Aorta (tissue), 5 donors: ENCODE measurements at places on chromosomes 5 and 9. TPM values are rescaled to one million over a fixed set of nuclear protein-coding genes. Genes with fewer than 3 reads are reported as not detected.
A peak's percentile ranks its signal among the peaks of the same experiment; 100 is the strongest.

DNA sequence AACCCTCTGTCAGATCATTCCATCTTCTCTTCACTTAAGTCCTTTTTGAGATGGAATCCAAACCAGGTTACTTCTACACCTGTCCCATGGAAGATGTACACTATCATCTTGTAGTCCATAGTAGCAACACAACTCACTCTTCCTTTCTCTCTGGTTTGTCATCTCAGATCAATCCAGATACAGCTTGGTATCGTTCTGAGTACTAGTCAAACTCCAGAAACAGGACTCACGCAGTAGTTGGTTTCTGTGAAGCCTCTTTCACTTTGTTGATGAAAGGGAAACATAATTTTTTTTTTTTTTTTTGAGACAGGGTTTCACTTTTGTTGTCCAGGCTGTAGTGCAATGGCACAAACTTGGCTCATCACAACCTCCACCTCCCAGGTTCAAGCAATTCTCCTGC lies 484.0 kb downstream of the PRDM9 start:
- H3K36me3 ChIP-seq = no peaks in the 10 kb centered on the region
- no peak overlapping the region for H3K4me3 ChIP-seq
- no peak for DNase-seq

- no peak for DNase-seq
- no peak overlapping the region for H3K27ac ChIP-seq
- H3K4me1 ChIP-seq = no peaks in the 10 kb centered on the region
- no peak overlapping the region for H3K4me3 ChIP-seq
Measured at GRCh38 chr5:120771202-120771601, 307.1 kb downstream of the PRR16 start.

DNA sequence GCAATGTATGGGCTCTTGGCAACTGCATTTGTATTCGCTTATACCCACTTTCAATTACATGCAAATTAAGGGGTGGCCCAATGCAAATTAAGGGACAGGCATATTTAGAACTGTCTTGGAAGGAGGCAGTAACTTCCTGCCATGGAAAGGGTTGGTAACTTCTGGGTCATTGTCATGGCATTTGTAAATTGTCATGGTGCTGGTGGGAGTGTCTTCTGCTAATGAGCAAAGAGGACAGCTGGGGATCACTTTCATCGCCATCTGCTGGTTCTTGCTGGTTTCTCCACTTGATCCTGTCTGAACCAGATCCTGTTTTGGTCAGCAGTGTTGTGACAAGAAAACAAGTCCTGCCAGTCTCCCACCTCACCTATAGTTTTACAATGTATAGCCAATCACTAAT lies 23.3 kb upstream of the UGT3A2 start:
- no peaks in the 10 kb centered on the region for H3K4me1 ChIP-seq
- no peak overlapping the region for H3K27ac ChIP-seq
- no peak for DNase-seq
- H3K36me3 ChIP-seq = no peaks in the 10 kb centered on the region
- no peak overlapping the region for H3K4me3 ChIP-seq

- H3K4me1 ChIP-seq = no peaks in the 10 kb centered on the region
- H3K27me3 ChIP-seq = no peaks in the 10 kb centered on the region
- DNase-seq = peak; percentile 81
- no peak within 1 kb of the TSS for H3K27ac ChIP-seq
- H3K36me3 ChIP-seq = no peaks in the 10 kb centered on the region
Measured at GRCh38 chr9:132878695-132879456, at the start of gene SPACA9. SPACA9 (plus strand) TSS chr9:132878898; CDS start chr9:132883948, 5,050 bp downstream.

DNA sequence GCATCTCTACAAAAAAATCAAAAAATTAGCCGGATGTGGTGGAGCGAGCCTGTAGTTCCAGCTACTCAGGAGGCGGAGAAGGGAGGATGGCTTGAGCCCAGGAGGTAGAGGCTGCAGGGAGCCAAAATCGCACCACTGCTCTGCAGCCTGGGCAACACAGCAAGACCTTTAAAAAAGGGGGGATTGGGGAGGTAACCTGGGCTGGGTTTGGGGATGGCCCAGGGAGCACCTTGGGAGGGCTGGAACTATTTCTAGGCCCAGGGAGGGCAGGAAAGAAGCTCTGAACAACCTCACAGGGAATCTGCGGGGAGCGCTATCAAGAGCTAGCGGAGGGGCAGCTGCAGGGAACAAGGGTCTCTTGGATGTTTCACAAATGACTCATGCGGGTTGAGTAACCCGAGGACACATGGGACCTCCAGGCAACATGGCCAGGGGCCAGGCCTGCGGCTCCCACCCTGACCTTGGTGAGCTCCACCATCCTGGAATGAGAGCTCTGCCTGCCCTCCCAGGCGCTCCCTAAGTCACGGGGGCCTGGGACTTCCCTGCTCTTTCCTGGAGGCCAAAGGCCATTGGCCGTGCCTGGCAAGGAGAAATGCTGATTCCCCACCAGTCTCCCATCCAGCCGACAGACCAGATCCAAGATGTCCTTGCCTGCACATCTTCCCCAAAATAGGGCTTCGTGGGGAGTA lies 23.4 kb downstream of the SARDH start:
- no peaks in the 10 kb centered on the region for H3K36me3 ChIP-seq
- DNase-seq = peak; percentile 54
- H3K4me3 ChIP-seq = no peak overlapping the region
- H3K27me3 ChIP-seq = no peaks in the 10 kb centered on the region
- H3K4me1 ChIP-seq = no peaks in the 10 kb centered on the region
- no peak overlapping the region for H3K27ac ChIP-seq

- no peak overlapping the region for H3K27ac ChIP-seq
- DNase-seq = no peak
- no peaks in the 10 kb centered on the region for H3K36me3 ChIP-seq
- H3K27me3 ChIP-seq = no peaks in the 10 kb centered on the region
- no peaks in the 10 kb centered on the region for H3K4me1 ChIP-seq
Measured at GRCh38 chr5:159439002-159439401, 108.7 kb upstream of the IL12B start.

- no peaks in the 10 kb centered on the region for H3K27me3 ChIP-seq
- no peak for DNase-seq
- no peaks in the 10 kb centered on the region for H3K36me3 ChIP-seq
- no peaks in the 10 kb centered on the region for H3K4me1 ChIP-seq
Measured at GRCh38 chr9:92163276-92163675, 48.1 kb upstream of the SPTLC1 start.

GARNL3 gene
- 70.9 TPM for total RNA-seq

PDE6A gene
- total RNA-seq = not detected

PCDHGA10 gene
- total RNA-seq = 6.1 TPM

PCDHGB7 gene
- total RNA-seq = 12.7 TPM

ENTPD2 gene
- total RNA-seq = 1.7 TPM
